ENCODE measurements at places on chromosomes 3 and 15.

- DNase-seq: no peak
Observed at GRCh38 chr3:178480795-178481194, 55.4 kb upstream of the KCNMB2 start.

DNA sequence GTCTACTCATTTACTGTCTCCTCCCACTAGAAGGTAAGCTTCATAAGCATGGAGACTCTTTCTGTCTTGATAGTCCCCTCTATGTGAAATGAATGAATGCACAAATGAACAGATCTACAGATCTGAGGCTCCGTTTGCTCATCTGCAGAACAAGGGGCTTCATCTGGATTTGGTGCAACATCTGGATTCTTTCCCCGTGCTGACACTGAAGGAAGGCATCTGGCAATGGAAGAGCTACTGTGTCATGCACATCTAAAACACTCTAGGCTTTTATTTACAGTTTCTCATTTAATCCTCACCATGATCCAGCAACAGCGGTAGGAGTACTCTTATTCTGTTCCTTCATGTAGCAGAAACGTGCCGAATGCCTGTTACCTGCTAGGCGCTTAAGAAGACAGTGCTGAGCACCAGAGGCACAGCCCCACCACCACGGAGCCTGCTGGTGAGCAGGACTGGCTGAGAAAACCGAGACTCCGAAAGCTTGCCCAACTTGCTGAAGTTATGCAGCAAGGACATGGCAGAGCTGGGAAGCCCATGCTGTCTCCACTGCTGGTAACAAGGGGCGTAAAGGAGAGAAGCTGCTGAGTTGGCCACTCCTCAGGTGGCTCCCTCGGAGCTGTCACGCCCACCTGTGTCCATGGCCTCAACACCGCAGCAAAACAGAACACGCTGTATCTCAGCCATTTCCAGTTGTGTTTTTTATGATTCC is 31.1 kb downstream of the LSM3 start:
- no peak for DNase-seq

DNA sequence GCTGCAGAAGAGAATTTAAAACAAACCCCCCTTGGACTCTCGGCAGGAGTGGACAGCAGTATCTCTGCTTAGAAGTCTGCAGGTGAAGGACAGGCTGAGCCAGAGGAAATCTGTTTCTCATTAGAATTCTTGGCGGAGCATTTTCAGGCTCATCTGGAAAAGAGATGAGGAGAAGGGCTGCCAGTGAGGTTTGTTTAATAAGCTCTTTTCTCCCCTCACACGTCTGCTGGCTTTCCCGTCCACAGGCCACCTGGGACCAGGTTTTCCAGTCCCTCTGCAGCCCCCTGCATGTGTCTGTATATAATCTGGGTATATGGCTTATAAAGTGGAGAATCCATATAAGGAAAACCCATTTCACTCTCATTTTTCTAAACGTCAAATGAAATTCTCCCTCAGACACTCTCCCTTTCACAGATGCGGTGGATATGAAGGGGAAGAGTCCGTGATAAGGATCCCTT is 155.4 kb upstream of the TPM1 start:
- DNase-seq: no peak

DNA sequence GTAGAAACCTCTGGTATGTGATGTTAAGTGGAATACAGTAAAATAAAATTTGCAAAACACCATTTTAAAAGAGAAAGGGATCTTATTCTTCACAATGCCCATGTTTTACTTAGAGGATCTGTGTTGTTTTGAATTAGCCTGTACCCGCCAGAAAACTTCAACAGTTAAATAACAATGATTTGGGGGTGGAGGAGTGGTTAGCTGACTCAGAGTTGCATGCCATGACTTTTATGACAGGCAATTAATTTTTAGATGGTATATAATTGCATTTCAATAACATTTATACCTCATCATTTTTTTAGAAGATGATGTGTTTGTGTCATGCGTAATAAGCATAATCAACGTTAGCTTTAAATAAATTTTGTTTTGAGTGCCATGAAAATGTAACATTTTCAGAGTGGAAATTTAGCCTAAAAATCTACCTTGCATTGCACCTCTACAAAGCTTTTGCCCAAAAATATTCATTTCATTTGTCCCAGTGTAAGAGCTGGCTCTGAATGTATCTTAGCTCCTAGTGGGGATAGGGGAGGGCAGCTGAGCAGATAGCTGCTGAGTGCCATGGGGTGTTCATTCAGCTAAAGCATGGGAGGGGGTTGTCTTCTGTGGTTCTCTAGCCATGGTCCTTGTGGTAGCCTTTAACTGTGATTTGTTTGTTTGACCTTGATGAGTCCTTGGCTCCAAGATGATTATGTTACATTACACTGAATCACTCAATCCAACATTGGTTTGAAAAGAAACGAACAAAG is 379.8 kb downstream of the LPP start:
- DNase-seq: no peak

GRCh38 chr3:184666442-184666841 is 45.4 kb downstream of the MAGEF1 start:
- no peak for DNase-seq
